Spinal cord (tissue), 10 donors: ENCODE measurements at places on chromosomes 16 and 17. TPM values are rescaled to one million over a fixed set of nuclear protein-coding genes. Genes with fewer than 3 reads are reported as not detected.

DNA sequence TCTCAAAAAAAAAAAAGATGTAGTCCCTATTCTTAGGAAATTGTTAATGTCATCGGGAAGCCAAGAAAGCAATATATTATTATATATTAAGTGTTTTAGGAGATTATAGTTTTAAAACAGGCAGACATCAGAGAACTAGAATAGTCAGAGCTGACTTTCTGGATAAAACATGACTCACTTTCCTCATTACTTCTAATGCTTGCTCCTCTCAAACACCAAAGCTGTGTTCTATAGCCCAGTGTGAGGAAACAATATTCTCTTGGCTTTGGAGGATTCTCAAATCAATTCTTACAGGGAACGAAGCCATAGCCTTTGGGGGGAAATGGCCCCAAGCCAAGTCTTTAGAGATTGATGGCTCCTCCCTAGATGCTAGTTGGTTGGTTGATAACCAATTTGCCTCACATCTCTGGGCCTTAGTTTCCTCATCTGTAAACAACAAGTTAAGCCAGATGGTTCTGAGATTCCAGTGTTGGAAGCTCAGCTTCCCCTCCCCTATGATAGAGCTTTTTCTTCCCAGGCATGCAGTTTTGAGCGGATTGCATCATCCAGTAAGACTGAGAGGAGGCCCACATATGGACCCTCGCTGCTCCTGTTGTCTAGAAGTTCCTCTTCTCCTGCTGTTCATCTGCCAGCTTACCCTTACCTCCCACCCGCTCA lies 12.4 kb downstream of the NMT1 start:
- no peak for DNase-seq

Gene KCTD5
- polyA plus RNA-seq, result 44.3 TPM

Gene KIF18B
- 7.0 TPM for polyA plus RNA-seq

- DNase-seq, result peak; percentile 64
Observed at GRCh38 chr17:7843536-7844291, 9.7 kb downstream of the KDM6B start.

Gene MYH3
- polyA plus RNA-seq, result 3.2 TPM

Gene TBC1D26
- 0.24 TPM for polyA plus RNA-seq

GRCh38 chr16:79664407-79664806 lies 63.9 kb upstream of the MAF start:
- no peak for DNase-seq

Gene C17orf107
- 2.8 TPM for polyA plus RNA-seq

DNA sequence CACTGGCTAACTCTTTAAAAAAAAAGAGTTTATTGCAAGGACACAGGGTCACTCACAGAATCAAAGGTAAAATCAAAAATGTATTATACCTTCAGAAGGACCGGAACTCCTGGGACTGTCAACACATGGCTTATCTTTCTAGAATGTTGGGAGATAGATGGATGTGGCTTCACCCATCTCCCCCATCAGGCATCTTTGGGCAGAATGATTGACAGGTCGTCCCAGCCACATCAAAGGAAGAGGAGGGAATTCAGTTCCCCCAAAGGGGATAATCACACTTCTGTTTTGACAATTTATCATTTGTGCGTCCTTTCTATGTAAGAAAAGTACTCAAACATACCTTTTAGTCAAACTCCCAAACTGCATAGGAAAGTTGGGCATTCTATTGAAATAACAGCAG lies 228.6 kb upstream of the CDH5 start:
- no peak for DNase-seq

DNA sequence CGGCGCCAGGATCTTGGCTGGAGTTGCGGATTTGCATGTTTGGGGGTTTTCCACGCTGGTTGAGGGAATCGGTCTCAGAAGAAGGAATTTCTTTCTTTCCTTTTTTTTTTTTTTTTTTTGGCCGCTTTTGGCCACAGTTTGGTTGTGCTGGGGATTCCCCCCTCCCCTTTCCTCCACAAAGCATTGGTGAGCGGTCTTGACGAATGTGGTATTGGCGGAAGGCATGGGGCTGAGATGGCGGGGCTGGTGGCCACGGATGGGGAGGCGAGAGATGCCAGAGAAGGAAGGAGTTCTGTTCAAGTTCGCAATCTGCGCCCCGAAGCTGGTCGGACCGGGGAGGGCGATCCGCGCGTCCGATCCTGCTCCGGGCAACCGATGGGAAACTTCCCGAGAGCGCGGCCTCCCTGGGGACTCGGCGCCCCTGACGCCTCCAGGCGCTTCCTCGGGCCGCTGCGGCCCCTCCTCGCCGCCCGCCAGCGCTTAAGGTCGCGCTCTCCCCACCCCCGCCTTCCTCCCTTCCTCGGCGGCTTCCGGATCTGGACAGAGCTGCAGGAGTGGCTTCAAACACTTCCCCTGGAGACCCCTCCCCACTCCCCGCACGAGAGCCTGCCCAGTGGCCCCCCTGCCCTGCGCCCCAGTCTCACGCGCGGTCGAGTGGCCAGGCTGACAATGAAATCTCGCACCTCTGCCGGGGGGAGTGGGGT lies 43.2 kb downstream of the RAI1 start:
- DNase-seq, result peak; percentile 69

DNA sequence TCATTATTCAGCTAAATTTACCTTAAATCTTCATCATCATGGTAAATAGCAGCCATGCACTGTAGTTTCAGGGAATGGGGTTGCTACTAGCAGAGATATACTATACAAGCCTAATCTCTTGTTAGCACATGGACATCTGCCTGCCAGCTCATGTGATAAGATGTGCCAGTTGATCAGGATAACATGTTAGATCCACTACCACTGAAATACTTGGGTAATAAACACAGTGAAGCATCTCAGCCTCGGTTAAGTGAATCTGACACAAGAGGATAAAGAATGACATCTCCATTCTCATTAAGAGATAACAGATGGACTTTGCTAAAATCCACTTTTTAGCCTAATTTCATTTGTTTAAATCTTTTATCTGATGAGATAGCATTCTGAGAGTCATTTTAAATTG lies 256.1 kb downstream of the CDH8 start:
- no peak for DNase-seq

DNA sequence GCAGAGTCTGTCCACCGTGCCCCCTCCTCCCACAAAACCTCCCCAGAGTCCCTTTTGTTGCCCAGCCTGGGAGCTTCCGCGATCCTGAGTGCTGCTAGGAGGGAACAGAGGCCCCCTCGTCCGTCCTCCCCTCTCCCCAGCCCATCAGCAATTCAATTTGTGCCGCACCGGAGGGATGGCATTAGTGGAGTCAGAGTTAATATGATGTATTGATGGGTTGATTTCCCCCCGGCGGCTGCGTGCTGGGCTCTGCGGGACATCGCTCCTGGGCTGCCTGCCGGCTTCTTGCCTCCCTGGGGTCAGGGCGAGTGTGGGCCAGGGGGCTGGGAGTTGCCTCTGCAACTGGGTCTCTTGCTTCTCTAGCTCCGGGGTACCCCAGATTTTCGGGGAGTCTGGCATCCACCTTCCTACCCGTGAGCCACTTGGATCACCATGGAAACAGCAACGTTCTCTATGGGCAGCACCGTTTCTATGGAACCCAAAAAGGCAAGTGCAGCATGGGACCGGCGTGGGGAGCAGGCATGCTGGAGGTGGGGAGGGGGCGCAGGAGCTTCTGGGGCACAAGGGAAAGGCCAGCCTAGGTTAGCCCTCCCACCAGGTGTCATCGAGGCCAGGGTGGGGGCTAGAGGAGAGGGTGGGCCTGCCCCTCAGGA lies 42.9 kb downstream of the BAHCC1 start:
- DNase-seq, result no peak

Gene KIF19
- 2.8 TPM for polyA plus RNA-seq

DNA sequence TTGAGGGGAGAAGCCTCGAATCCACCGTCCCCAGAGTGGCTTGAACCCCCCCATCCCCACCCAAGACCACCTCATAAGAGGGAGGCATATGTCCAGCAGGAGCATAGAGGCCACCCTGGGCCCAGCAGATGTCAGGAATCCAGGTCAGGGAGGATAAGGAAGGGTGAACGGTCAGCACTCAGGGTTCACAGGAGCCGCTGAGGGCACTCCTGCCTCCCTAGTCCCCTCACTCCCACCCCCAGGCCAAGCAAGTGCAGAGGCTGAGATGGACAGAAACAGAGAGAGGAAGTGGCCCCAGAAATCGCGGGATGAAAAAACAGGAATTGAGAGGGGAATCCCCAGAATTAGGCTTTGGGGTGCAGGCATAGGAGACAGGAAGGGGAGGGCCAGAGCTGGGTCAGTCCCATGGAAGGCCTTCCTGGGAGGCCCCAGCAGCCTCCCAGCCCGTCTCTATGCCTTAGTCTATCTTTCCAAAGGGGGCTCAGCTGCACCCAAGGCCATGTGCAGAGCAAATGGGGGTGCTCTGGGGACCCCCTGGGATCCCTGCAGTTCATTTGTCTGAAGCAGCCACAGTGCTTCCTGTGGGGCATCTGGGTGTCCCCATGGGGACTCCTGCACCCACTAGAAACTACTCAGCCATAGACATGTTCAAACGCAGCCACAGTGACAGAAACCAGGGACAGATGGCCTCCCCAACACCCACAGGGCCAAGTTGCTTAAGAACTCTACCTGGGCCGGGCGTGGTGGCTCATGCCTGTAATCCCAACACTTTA lies 1.7 kb downstream of the CMTM3 start:
- DNase-seq, result no peak

- no peak for DNase-seq
Observed at GRCh38 chr17:606508-607250, 108.0 kb downstream of the VPS53 start.

DNA sequence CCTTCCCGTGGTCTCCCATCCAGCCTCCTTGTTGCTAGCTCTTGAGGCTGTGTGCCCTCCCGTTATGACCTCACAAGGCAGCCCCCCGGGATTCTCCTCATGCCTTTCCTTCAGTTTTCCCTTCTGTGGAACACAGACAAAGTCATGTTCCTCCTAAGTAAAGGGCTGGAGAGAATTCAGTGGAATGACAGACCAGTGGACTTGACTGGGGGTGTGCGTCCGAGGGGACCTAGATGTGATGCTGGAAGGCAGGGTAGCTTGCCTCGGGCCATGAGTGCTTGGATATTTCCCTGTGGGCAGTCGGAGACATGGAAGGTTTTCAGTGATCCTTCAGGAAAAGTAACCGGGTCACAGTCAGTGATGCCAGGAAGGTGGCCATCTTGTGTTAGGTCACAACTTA lies 240.9 kb downstream of the CCDC182 start:
- DNase-seq, result no peak

GRCh38 chr17:40056379-40057015 lies 2.3 kb upstream of the MED24 start:
- DNase-seq, result no peak

DNA sequence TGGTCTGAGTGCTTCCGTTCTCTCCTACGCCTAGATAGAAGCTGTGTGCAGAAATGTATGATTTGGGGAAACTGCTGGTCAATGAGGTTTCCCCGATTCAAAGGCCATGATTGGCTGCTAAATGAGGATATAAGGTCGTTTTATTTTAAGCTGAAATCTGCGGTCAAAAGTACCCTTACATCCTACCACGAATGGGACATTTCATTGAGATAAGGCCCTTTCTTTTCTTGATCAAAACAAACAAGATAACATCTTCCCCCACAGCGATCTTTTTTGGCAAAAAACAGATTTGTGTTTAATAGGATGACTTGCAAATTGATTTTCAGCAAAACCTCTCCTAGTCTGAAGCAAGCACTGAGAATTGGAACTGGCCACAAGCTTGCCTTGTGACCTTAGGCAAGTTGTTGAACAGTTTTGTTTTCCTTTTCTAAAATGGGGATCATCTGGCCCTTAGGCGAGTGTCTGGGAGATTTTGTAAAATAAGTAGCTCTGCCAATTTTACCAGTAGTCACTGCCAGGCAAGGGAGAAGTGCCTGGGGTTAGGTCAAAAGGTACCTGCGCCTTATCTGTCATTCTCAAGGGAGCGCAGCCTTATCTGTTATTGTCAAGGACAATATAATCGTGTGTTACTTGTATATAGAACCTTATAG lies 635 bp downstream of the SCPEP1 start:
- no peak for DNase-seq

Gene TRPV2
- polyA plus RNA-seq, result 16.5 TPM

Gene ACSM5
- 2.4 TPM for polyA plus RNA-seq

- DNase-seq, result no peak
Observed at GRCh38 chr16:83686726-83687125, 121.1 kb upstream of the HSBP1 start.

DNA sequence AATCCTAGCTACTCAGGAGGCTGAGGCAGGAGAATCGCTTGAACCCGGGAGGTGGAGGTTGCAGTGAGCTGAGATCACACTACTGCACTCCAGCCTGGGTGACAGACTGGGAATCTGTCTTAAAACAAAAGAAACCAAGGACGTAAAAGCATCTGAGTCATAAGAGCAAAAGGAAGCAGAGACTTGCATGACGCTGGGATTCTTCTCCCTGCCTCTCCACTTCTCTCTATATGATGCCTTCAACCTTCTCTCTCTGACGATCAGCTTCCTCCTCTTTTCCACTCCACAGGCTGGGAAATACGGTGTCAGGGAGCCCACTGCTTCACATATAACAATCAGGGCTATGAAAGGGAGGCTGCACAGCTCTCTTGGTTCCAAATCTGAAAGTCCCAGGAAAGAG lies 43.2 kb upstream of the CCL1 start:
- DNase-seq, result no peak

DNA sequence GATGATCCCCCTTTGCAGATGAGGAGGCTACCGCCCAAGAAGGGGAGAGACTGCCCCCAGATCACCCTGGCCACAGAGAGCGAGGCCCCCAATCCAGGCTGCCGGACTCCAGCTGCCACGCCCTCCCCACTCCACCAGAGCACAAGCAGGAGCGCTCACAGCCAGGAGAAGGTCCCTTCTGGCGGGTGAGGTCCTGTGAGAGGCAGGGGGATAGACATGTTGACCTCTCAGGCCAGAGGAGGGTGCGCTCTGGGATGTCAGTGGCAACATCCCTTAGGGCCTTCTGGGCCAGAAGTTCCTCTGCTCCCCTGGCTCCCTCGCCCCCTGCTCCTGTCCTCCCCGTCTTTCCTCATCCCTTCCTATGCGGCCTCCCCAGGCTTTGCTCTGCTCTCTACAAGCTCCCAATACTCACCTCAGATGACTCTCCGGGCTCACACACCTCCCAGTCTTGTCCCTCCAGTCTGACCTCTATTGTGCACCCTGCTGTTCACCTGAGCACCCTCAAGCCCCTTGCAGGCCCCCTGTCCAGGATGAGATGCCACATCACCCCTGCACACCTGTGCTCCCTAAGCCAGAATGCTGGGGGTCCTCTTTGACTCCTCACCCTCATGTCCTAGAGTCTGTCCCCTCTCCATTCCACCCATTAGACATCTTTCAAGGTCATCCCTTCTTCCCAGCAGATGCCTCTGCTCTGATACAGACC lies 5.0 kb upstream of the NXPH3 start:
- DNase-seq, result no peak

Gene RHBDL3
- 35.1 TPM for polyA plus RNA-seq

Gene CHST6
- 12.3 TPM for polyA plus RNA-seq

- peak; percentile 73 for DNase-seq
Observed at GRCh38 chr16:75590920-75591843, 25.0 kb downstream of the GABARAPL2 start.

DNA sequence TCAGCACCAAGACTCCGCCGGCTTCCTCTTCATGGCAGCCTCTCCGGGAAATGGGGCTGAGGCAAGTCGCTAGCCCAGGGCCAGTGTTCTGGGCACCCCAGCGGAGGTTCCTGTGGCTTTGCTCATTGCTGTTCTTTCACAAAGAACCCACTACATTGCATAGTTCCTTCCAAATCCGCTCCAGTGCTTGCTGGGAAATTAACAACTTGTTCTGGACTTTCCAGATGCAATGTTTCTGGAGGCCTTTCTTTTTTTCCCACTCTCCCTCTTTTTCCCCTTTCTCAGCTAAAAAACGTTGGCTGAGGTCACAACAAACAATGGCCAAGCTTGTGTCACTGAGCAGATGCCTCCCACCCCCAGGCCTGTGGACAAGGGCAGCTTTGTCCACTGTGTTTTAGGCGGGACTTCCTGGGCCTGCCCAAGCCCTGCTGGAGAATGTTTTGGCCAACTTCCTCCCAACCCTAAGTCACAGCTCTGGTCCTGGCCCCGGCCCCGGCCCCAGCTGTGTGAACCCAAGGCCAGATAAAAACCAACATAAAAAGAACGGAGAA lies 131.5 kb upstream of the RCVRN start:
- peak; percentile 77 for DNase-seq
